Dermis microvascular lymphatic vessel endothelial cell (primary cell): ENCODE measurements at places on chromosomes 12 and 14. TPM values are rescaled to one million over a fixed set of nuclear protein-coding genes. Genes with fewer than 3 reads are reported as not detected.

- no peak for DNase-seq
Observed at GRCh38 chr12:75270157-75270556, 60.0 kb downstream of the CAPS2 start.

DNA sequence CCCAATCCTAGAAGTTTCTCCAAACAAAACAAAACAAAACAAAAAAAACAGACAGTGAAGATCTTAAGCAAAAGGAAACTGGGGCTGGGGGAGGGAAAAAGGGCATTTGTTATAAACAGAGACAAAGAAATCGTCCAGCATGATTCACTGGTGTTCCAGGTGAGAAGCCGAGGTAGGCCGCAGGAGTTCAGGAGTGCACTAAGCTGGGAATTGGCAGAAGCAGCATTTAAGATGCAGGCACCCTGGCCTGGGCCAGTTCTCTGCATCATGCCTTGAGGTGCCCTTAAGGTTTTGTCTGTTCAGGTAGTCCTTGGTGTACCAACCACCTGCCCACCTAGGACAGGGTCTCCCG, 11.2 kb downstream of the TBX3 start:
- DNase-seq: no peak

- peak; percentile 42 for DNase-seq
Observed at GRCh38 chr12:1830981-1831963, 10.9 kb downstream of the LRTM2 start.

DNA sequence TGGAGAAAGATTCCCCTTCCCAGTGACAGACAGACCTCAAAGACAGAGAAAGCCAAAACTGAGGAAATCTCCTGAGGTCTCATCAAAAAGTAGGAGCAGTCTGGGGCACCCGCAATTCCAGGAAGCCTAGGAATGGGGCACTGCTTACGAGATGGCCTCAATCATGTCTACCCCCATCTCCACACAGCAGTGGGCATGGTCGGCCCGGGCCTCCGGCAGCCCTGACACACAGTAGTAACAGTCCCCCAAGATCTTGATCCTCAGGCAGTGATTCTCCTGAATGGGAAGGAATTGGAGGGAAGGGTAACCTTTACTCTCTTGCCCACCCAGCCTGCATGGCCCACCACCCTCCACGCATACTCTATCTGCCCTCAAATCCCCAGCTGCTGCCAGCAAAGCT, 11.9 kb downstream of the ADCY6 start:
- DNase-seq: no peak

- DNase-seq: no peak
Observed at GRCh38 chr12:65403188-65403587, 124.7 kb downstream of the MSRB3 start.

- peak; percentile 23 for DNase-seq
Observed at GRCh38 chr12:11657511-11657910, 8.0 kb downstream of the ETV6 start.

- DNase-seq: no peak
Observed at GRCh38 chr12:19196959-19197630, 67.6 kb downstream of the PLEKHA5 start.

- DNase-seq: no peak
Observed at GRCh38 chr12:28603239-28603638, 413.0 kb downstream of the CCDC91 start.

GRCh38 chr12:11749943-11750690, 100.6 kb downstream of the ETV6 start:
- no peak for DNase-seq

GRCh38 chr12:83904175-83904574, 1008.4 kb downstream of the SLC6A15 start:
- DNase-seq: no peak

DNA sequence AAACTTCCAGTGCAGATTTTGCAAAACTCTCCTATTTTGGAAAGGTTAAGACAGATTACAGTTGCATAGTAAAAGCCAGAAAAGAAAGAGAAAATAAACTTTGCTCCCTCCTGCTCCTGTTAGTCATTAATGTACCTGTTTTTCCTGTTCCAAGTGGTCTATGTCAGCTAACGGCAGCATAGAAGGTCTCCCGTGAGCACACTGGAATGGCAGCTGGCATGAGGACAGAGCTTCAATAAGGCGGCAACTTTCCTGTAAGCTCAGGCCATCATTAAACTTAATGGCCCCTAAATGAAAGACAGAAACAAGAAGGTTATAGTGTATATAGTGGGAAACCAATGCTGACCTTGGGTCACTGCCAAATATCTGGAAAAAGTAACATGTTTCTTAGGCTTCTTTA, 16.0 kb downstream of the EIF2B2 start:
- DNase-seq: no peak

DNA sequence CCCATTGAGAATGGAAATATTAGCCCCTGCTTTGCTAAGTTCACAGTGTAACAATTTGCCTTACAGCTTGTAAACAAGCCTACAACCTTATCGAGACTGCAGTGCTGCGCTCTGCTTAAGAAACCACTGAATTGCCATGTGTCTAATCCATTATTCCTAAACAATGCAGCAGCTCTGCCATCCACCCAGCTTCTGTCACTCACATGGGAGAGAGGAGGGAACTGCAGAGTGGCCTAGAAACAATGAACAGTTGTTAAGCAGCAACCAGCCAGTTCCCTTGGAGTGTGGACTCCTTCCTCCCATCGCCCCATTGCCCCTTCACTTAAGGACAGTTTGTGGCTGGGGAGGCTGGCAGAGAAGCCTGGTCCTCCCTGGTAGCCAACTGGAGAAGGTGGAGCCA, 42.9 kb downstream of the TESPA1 start:
- DNase-seq: no peak

DNA sequence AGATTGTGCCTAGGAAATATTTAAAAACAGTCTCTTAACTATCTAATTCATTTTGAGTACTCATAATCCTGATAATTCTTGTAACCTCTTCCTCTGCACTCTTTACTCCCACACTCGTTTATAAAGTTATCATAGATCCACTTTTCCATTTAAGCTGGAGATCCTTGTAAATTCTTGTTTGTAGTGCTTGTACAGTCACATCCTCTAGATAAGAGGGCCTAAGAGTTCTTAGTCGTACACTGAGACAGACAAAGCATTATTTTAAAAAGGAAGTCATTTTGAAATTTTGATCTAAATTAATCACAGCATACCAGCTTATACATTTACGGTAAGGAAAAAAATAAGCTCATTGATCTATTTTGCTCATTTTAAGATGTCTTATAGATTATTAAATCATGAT, 42.5 kb downstream of the LMO3 start:
- no peak for DNase-seq

- no peak for DNase-seq
Observed at GRCh38 chr12:68884251-68884650, 48.7 kb downstream of the CPM start.

NOVA1 gene
- total RNA-seq: under 0.01 TPM in 1 of 2 replicates, not detected in the other

ENDOU gene
- under 0.01 TPM in 2 replicates for total RNA-seq

EIF5 gene
- 78.9 and 79.6 TPM in 2 replicates for total RNA-seq

LBHD2 gene
- not detected in 2 replicates for total RNA-seq

FAIM2 gene
- not detected in 2 replicates for total RNA-seq

POTEG gene
- total RNA-seq: not detected in 2 replicates

COX8C gene
- total RNA-seq: not detected in 2 replicates

TEAD4 gene
- total RNA-seq: 20.8 and 21.9 TPM in 2 replicates

PRPH gene
- not detected in 2 replicates for total RNA-seq

DDX47 gene
- 46.9 and 48.5 TPM in 2 replicates for total RNA-seq

CLEC1B gene
- not detected in 2 replicates for total RNA-seq

NAV3 gene
- total RNA-seq: 2.3 and 10.8 TPM in 2 replicates

RIN3 gene
- total RNA-seq: 4.1 and 6.6 TPM in 2 replicates

HIP1R gene
- total RNA-seq: 39.7 and 47.2 TPM in 2 replicates
